ENCODE measurements at places on chromosomes 11 and 22.

DNA sequence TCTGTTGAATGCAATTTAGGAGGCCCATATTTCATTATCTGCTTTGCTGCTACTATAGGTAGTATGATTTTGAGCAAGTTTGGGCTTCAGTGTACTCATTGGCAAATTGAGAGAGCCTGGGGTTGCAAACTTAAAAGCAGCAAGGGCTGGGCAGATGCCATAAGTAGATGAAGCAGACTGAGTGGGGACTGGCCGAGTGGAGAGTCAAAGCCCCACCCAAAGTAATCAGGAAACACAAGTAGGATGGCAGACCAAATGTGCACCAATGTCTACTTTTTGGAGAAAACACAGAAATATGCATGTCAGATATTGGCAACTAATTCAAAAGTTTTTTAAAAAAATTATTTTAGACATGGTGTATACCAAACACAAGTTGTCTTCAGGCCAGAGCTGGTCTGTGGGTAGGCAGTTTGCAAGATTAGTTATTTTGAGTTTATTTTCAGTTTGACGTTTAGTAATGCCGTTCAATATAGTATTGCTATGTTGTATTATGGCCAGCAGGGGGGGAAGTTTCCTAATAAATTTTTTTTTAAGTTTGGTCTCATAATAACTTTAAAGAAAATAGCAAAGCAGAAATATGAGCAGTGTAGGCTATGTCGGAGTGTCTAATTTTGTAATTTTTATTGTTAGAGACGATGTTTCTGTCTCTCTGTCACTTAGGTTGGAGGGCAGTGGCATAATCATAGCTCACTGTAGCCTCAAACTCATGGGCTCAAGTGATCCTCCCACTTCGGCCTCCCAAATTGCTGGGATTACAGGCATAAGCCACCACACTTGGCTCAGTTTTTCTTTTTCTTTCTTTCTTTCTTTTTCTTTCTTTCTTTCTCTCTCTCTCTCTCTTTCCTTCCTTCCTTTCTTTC, 105.1 kb downstream of the HIPK3 start:
- peak; percentile 77 for DNase-seq

- DNase-seq = no peak
Observed at GRCh38 chr11:27139742-27140367, 99.2 kb downstream of the BBOX1 start.

DNA sequence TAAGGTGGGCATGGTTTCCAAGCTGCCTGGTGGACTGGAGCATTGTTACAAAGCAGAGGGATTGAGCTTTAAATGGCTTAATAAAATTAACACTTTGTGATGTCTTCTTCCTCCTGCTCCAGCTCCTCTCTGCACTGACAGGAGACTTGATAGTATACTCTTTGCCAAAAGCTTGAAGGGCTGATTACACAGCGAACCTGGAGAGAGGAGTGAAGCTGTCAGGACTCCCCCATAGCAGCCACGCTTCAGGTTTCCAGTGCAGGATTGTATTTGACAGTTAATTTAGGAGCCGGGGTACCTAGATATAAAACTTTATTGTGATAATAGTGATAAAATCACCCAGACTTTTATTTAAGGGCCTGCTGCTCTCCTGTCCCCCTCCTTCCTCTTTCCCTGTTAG, 50.0 kb downstream of the TRIM44 start:
- no peak for DNase-seq

GRCh38 chr11:923691-924405, 1.8 kb upstream of the AP2A2 start:
- DNase-seq = no peak

- peak; percentile 74 for DNase-seq
Observed at GRCh38 chr11:71255800-71256479, 3.6 kb upstream of the SHANK2 start.

- no peak for DNase-seq
Observed at GRCh38 chr11:75478783-75479596, 46.0 kb upstream of the KLHL35 start.

- no peak for DNase-seq
Observed at GRCh38 chr11:16596231-16596630, 142.2 kb upstream of the C11orf58 start.

DNA sequence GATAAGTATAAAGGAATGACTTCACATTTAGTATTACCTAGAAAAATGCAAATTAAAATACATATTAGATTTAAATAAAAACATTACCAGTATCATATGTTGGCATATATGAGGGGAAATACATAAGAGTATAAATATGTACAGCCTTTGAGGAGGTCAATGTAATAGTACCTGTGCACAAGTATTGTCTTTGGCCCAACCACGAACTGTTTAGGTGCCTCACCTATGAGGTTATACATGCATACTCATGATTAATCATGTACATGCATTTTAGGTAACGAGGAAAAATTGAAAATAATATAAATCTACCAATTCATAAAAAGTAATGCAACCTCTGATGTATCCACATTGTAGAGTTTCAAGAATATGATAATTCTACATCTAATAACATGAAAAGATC, 909.8 kb downstream of the METTL15 start:
- DNase-seq = no peak

DNA sequence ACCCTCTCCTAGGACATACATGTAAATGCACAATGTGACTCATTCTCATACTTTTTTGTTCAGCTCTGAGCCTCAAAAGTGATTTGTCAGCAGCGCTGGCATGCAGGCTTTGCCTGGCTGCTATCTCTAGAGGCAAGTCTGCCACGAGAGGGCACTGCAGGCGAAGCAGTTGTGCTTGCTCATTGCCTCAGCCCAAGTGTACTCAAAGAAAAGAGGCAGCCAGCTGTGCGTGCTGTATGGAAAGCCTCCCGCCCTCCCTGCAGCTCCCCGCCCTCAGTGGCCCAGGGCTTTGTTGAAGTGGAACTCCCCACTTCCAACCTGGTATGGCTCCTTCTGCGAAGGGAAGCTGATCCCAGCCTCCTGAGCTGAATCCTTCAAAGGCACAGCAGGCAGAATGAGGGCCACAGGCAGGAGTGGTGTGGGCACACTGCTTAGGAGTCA, 16.3 kb downstream of the SDHAF2 start:
- DNase-seq = peak; percentile 93

DNA sequence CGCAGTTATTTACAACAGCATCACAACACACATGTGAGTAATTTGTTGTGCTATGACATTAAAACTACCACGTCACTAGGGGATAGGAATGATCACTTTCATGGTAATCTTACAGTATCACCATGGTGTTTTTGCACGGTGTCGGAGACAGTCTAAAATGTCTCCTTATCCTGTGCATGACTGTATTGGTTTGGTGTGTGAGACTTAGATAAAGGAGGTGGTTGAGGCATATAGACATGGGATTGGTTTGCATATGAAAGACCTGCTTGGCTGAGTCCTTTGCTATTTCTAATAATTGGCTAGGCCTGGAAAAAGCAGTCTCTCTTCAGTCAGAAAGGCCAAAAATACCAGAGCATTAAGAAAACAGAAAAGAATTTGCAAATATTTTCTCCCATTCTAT, 30.2 kb downstream of the MSANTD4 start:
- DNase-seq = no peak

- no peak for DNase-seq
Observed at GRCh38 chr11:79937676-79938334, 497.0 kb upstream of the TENM4 start.

GRCh38 chr22:48907591-48907990, 920.1 kb downstream of the BRD1 start:
- no peak for DNase-seq

DNA sequence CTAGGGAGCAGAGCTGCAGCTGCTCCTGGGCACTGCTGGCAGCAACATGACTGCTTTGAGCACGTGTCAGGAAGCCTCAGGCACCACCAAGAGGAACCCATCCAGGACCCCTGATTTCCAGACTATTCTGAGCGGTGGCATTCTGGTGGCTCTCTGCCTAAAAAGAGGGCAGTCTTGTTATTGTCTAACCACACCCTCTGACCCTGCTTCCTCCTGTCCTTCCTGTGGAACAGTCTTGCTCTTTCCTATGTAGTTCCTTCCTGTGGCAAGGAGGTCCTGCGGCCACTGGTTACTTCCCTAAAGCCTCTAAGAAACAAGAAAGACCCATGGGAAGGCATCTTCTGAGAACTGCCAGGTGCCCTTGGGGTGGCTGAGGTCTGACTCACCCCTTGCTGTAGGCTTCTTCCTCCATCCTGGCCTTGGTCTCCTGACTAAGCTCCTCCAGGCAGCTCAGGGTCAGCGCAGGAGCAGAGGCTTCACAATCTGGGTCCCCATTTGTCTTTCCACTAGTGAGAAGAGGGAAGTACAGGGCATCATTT, 13.1 kb upstream of the LYVE1 start:
- no peak for DNase-seq

- DNase-seq = no peak
Observed at GRCh38 chr11:10844796-10845195, 13.1 kb downstream of the ZBED5 start.

- no peak for DNase-seq
Observed at GRCh38 chr22:19527861-19528417, 3.7 kb upstream of the CLDN5 start.

GRCh38 chr11:12473381-12473780, 96.0 kb downstream of the PARVA start:
- no peak for DNase-seq

- DNase-seq = no peak
Observed at GRCh38 chr11:66851698-66852465, 5.0 kb upstream of the LRFN4 start.

- DNase-seq = no peak
Observed at GRCh38 chr11:113841691-113842090, 33.7 kb downstream of the USP28 start.

- no peak for DNase-seq
Observed at GRCh38 chr11:122791411-122791810, 46.9 kb upstream of the CRTAM start.

GRCh38 chr11:107043242-107044006, 25.1 kb upstream of the GUCY1A2 start:
- no peak for DNase-seq

GRCh38 chr22:38984224-38984623, 2.1 kb downstream of the APOBEC3B start:
- peak; percentile 12 for DNase-seq

- DNase-seq = no peak
Observed at GRCh38 chr11:28289444-28289843, 181.3 kb downstream of the METTL15 start.

- no peak for DNase-seq
Observed at GRCh38 chr11:112163875-112164685, at the start of gene IL18. IL18 (minus strand) TSS chr11:112164094; CDS start chr11:112155053, 9,041 bp downstream.

Data from NCI-H2171 treated with DMSO at 0.1 percent for 48 hours (cell line).